ENCODE measurements at places on chromosomes 11 and 22. TPM values are rescaled to one million over a fixed set of nuclear protein-coding genes. Genes with fewer than 3 reads are reported as not detected.

The SCGB1A1 gene
- not detected for total RNA-seq

The CCDC89 gene
- 4.1 TPM for total RNA-seq

The RAG2 gene
- total RNA-seq = not detected

The OR4D10 gene
- total RNA-seq = not detected

The CELF1 gene
- 94.1 TPM for total RNA-seq

The ACR gene
- 1.4 TPM for total RNA-seq

The MUC5AC gene
- total RNA-seq = 0.63 TPM

The SCGB1D2 gene
- not detected for total RNA-seq

The MS4A15 gene
- total RNA-seq = not detected

The CASP5 gene
- 50.1 TPM for total RNA-seq

The IL10RA gene
- total RNA-seq = 12.5 TPM

The TBX10 gene
- 9.6 TPM for total RNA-seq

The CD6 gene
- 4.3 TPM for total RNA-seq

The DDTL gene
- 3.8 TPM for total RNA-seq

The MOB2 gene
- total RNA-seq = 61.5 TPM

The SHANK3 gene
- 14.2 TPM for total RNA-seq

The KCNJ1 gene
- total RNA-seq = not detected

The MEI1 gene
- total RNA-seq = 6.4 TPM

The BTBD18 gene
- not detected for total RNA-seq

The SPTBN2 gene
- total RNA-seq = 3.7 TPM

The EFCAB6 gene
- 1.1 TPM for total RNA-seq

The CALCB gene
- total RNA-seq = not detected

The PIH1D2 gene
- total RNA-seq = 1.5 TPM

The FGF4 gene
- not detected for total RNA-seq

The FAR1 gene
- total RNA-seq = 102 TPM

The C11orf65 gene
- total RNA-seq = 0.31 TPM

The TUBGCP6 gene
- total RNA-seq = 41.6 TPM

The CHRM1 gene
- 1.4 TPM for total RNA-seq

The OR51B2 gene
- not detected for total RNA-seq

The SCN2B gene
- 0.34 TPM for total RNA-seq

The CARD10 gene
- total RNA-seq = 43.3 TPM

The KRTAP5-10 gene
- 0.75 TPM for total RNA-seq

The HTR3B gene
- not detected for total RNA-seq

The FAM180B gene
- 0.36 TPM for total RNA-seq
